ENCODE measurements at places on chromosomes 16 and 17.

DNA sequence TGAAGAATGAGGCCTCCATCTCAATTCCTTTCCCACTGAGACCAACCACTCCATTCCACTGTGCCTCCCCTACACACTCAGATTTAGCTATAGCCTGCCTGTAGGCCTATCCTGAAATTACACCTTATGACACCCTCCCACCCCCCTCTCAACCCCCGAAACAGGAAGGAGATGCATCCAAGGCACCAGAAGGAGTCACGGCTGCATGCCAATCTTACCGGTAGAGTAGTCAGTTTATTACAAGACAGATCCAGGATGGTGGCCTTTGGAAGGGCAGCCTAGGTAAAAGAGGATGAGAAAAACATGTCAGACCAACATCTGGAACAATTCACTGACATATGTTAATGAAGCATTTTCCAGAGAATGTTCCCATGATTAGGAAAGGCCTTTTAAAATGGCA, 2.6 kb downstream of the LRRC59 start:
- DNase-seq = no peak

DNA sequence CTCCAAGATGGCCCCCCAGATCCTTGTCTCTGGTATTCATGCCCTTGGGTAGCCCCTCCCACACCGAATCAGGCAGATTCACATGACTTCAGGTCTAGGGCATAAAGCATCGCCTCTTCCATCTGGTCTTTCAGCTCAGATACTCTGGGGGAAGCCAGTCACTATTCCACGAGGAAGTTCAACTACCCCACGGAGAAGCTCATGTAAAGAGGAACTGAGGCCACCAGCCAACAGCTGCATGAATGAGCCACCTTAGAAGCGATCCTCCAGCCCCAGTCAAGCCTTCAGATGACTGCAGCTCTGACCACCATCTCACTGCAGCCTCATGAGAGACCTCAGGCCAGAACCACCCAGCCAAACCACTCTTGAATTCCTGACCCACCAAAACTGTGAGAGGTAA, 54.1 kb downstream of the SOCS3 start:
- DNase-seq = no peak

GRCh38 chr17:67312265-67312664, 54.1 kb downstream of the PSMD12 start:
- no peak for DNase-seq

- peak; percentile 55 for DNase-seq
Observed at GRCh38 chr16:29816694-29817441, 916 bp downstream of the PAGR1 start.

- DNase-seq = no peak
Observed at GRCh38 chr16:16101585-16101984, 121.7 kb downstream of the ABCC6 start.

DNA sequence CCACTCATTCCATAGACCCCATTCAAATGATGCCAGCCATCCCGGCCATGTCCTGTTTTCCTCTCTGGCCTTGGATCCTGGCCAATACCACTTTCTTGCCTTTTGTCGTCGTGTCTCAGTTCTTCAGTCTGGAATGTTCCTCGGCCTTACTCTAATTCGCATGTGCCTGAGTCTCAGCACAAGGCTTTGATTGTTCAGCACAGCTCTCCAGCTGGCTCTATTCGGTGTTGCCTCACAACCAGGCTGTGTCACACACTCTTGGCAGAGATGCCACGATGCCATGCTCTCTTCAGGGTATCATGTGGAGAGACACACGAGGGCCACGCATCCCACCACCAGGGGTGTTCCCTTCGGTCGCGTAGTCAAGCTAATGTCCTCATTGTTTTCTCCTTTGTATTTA, 1.8 kb upstream of the VPS4A start:
- DNase-seq = no peak

- DNase-seq = no peak
Observed at GRCh38 chr16:14298374-14299122, 227.4 kb downstream of the MRTFB start.

DNA sequence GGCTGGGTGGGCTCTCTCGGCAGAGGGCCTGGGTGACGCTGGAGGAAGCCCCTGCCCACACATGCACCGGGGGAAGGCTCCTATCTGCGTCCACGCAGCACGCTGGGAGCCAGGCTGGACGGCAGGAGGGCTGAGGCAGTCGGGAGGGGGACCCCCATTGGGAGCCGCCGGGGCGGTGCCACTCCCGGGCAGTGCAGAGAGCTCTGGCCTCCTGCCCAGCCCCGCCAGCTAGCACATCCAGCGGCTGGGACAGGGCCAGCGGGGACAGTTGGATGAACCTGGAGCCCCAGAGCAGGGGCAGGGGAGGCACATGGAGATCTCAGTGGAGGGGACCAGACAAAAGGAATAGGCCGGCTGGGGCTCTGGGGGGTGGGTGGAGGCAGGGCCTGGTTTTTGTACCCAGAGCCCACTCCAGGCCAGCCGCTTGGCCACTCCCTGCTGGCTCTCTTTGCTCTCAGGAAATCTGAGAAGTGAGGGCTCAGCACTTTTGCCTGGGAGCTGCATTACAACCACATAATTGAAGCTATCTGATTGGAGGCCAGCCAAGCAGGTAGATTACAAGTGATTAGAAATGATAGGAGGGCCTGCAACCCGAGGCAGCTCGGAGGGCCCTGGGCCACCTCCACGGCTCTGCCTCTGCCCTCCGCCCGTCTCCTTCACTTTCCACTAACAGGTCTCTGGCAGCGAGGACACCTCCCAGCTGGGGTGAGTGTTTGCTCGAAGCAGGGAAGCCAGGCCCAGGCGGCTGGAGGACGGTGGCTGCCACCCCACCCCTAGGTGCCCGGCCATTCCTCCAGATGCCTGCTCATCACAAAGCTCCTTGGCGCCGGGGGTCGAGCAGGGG, 40.1 kb downstream of the ENGASE start:
- no peak for DNase-seq

- no peak for DNase-seq
Observed at GRCh38 chr17:62818526-62818925, 10.4 kb upstream of the MARCHF10 start.

DNA sequence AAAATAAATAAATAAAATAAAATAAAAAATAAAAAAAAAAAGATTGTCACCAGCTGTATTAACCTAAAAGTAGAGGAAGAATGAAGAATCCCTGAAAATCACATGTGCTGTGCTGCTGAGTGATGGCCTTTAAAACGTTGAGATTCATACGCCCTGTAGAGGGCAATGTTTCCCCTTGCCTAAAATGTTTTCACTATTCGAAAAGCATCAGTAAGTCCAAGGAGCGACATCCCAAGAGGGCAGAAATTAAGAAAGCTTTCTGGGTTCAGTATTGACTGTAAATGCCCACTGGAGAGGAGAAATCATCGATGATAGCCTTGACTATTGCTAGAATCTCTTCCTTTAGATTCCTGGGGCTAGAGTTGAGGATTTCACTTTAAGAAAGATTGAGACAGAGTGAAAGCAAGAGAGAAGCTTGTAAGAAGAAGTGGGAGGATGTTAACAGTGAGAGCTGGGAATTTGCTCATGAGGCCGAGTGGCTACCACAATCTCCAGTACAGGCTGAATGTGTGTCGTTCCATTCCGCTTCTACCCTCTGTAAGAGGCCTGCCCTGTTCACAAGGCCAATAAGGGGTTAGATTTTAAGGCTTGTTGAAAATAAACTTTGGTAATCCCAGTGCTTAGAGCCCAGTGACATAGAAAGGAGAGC, 170.8 kb upstream of the FAM20A start:
- DNase-seq = no peak

- no peak for DNase-seq
Observed at GRCh38 chr17:63267846-63268245, 178.3 kb downstream of the CYB561 start.

GRCh38 chr17:2035541-2036488, 5.9 kb downstream of the DPH1 start:
- DNase-seq = no peak

- DNase-seq = no peak
Observed at GRCh38 chr17:82338858-82339633, 5.5 kb upstream of the SECTM1 start.

GRCh38 chr16:11299865-11300559, 18.9 kb upstream of the PRM1 start:
- no peak for DNase-seq

DNA sequence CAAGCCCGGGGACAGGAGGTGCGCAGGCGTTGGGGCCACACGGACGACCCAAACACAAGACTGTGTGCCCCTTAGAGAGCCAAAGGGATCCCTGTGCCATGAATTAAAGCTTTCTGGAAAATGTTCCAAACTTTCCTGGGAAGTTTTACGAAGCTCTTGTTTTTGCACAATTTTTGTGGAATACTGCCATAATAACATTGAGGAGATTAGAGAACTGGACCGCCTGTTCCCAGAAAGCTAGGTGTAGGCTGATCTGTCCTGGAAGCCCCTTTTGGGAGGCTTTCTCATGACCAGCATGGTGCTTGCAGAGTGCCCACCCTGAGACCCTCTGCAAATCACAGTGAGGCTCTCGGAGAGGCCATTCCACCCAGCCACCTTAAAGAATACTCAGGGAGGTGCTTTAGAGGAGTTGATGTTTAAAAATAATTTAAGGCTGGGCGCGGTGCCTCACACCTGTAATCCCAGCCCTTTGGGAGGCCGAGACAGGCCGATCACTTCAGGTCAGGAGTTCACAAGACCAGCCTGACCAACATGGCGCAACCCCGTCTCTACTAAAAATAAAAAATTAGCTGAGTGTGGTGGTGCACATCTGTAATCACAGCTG, 1.1 kb downstream of the KDM8 start:
- DNase-seq = no peak

GRCh38 chr16:67246756-67247191, 507 bp downstream of the FHOD1 start:
- DNase-seq = peak; percentile 47

DNA sequence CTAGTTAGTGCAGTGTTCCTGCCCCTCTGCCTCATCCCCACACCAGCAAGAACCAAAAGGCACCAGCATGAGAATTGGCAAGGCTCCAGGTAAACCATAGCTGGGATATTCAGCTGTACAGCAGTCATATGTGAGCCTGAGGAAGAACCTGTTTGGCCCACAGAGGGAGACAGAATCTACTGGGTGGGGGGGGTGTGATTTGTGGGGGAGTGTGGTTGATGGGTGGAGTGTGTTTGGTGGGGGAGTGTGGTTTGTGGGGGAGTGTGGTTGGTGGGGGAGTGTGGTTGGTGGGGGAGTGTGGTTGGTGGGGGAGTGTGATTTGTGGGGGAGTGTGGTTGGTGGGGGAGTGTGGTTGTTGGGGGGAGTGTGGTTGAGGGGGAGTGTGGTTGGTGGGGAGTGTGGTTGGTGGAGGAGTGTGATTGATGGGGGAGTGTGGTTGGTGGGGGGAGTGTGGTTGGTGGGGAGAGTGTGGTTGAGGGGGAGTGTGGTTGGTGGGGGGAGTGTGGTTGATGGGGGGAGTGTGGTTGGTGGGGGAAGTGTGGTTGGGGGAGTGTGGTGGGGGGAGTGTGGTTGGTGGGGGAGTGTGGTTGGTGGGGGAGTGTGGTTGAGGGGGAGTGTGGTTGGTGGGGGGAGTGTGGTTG, 19.5 kb downstream of the MINK1 start:
- no peak for DNase-seq

GRCh38 chr17:57046749-57047148, 38.3 kb upstream of the AKAP1 start:
- DNase-seq = no peak

DNA sequence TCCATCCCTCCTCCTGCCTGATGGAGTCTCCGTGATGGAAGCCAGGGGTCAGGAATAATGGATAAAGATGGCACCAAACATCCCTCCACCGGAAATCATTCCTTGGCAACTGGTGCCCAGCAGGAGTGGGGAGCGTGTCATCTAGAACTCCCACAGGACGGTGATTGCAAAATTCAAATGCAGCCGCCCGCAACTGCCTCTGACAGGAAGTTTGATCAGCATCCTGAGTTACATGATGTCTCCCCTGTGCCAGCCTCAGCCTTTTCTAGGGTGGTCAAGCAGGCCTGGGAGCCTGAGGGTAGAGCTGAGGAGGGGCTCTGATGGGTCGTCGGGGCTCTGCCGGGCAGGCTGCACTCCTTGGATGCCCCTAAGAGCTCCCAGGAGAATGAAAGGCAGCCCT, 52.8 kb downstream of the GSG1L start:
- DNase-seq = no peak

DNA sequence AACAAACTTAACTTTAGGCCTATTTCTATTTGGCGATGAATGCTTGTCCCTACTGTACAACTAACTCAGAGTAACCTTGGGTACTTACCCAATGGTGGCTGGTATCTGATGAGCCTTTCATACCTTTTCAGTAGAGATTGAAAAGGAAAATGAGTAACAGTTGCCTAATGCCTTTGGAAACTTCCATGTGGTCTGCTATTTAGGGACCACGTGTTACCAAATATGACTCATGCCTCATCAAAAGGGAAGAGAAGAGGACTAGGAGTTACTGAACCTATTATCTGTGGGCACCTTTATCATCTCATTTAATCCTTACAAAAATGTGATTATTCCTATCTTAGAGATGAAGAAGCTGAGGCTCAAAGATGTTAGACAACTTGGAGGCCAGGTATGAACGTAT, 8.1 kb downstream of the MYOCD start:
- no peak for DNase-seq

DNA sequence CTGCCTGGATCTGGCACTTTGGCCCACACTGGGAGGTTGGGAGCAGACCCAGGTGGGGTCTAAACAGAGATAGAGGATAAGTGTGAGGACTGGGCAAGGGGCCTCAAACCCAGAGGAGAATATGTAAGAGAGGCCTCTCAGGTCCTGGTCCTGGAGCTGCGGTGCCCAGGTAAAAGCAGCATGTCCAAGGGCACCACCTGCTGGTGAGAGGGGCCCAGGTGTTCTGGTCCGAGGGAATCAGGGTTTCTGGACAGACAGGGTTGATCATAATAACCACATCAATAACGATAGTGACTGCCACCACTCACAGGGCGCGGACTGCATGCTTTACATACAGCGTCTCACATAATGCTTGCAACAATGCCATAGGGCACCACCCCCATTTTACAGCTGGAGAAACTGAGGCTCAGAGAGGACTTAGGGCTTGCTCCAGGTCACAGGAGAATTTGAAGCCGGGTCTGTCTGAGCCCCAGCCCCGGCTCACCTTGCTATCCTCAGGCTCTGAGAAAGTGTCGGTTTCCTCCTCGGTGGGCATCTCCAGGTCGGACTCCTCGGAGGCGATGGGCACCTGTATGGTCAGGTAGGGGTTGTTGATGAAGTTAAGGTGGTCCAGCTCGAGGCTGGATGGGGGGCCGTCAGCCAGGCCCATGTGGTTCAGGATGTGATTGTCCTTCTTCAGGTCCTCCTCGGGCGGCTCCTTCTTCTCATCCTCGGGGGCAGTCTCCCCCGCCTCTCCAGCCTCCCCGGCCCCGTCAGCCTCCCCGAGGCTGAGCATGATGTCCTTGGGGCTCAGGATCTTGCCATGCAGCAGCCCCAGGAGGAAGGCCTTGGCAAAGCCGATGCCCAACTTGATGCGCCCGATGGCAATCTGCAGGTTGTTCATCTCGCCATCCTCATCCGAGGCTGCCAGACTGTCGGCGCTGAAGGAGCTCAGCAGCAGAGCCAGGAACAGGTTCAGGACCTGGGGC, 19.1 kb upstream of the CD79B start:
- no peak for DNase-seq

DNA sequence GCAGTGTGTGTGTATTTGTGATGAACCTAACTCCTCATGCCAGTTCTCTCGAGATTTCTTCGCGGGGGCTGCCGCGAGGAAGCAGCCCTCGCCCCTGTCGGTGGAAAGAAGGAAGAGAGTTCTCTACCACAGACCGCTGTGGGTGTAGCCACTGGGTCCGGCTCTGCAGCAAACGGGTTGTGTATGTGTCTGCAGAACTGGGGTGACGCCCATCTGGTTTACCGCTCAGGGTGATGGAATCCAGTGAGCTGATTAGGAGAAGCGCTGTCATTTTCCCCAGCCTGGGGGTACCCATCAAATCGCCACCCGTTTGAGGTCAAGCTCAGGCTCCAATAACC, 7.7 kb downstream of the CORO6 start:
- no peak for DNase-seq

Data from NCI-H1930 (cell line).